ENCODE measurements at places on chromosomes 4 and X.

- no peak for DNase-seq
These were observed 45.9 kb downstream of the ZFYVE28 start for GRCh38 chr4:2372488-2373030.

DNA sequence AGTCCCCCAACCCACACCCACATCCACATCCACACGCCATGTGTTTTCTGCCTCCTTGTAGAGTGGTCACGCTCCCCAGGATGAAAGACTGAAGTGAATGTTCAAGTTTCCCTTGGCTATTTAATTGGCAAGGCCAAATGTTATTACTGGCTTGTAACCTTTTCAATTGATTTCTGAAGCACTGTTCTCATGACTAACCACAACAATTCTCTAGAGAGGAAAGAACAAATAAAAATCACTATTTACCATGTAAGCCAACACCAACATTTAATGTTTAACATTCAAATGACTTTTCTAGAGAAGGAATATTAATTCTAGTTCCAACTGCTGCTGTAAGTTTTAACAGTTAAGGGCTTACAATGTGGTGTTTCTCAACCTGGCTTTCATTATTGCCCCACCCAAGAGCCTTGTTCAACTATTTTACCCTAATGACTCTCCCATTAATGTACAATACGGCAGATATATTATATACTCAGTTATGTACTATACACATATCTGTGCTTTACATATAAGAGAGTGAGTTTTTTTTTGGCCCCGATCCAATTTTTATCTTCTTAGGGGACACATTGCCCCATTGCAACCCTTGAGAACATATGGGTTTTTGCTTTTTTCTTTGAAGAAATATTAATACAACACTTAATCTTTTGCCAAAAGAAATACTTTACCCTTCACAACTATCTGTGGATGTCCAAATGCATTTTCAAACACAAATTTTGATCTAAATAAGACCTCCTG is 46.5 kb downstream of the RELL1 start:
- no peak for DNase-seq

GRCh38 chr4:88803600-88804096 is 106.0 kb upstream of the NAP1L5 start:
- DNase-seq, result peak; percentile 55

- no peak for DNase-seq
These were observed 25.7 kb downstream of the MAPK10 start for GRCh38 chr4:86334020-86334750.

DNA sequence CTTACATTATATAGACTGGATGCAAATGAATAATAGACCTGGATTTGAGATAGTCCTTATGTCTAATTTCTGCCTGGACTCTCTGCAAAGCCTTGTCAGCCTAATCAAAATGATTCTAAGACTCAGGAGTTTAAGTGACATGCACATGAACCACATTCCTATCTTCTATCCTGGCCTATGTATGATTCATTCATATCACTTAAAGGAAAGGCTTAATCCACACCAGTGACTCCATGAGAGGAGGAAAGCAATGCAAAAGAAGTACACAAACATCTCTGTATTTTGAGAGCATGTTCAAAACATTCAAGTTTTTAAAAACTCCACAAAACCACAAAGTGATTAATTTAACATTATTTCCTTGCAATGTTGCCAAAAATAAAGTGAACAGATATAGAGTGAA is 14.6 kb downstream of the AMOT start:
- DNase-seq, result no peak

- no peak for DNase-seq
These were observed 33.1 kb upstream of the ANK2 start for GRCh38 chr4:113016377-113016776.

GRCh38 chrX:111483135-111483534 is 28.3 kb upstream of the SERTM2 start:
- DNase-seq, result no peak

GRCh38 chr4:85218756-85219155 is 252.3 kb upstream of the WDFY3 start:
- DNase-seq, result no peak

DNA sequence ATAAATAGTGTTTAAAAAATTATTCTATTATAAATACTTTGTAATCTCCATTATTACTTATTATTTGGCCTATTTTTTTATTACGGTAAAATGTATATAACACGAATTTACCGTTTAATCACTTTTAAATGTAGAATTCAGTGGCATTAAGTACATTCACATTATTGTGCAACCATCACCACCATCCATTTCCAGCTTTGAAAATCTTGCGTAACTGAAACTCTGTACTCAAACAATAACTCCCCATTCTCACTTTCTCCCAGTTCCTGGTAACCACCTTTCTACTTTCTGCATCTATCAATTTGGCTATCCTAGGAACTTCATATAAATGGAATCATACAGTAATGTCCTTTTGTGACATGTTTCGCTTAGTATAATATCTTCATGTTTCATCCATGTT is 45.7 kb downstream of the PASD1 start:
- DNase-seq, result no peak

DNA sequence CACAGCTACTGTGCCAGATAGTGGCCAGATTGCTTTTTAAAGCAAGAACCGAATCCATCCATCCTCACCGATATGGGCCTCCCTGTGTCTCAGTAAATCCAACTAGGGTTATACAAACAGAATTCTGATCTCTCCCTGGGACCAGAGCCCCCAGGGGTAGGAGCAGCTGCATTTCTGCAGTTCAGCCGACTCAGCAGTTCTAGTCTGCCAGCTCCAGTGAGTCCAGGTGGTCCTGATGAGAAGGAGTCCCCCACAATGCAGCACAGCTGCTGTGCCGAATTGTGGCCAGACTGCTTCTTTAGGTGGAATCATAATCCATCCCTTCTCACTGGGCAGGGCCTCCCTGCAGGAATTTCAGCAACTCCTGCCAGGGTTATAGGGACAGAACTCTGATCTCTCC is 532.9 kb downstream of the ACTRT1 start:
- no peak for DNase-seq

GRCh38 chr4:60396341-60397049 is 803.6 kb upstream of the ADGRL3 start:
- no peak for DNase-seq

- DNase-seq, result no peak
These were observed 50.1 kb upstream of the CDKN2AIP start for GRCh38 chr4:183394166-183394951.

GRCh38 chrX:122666601-122667000 is 517.5 kb upstream of the GRIA3 start:
- DNase-seq, result no peak

DNA sequence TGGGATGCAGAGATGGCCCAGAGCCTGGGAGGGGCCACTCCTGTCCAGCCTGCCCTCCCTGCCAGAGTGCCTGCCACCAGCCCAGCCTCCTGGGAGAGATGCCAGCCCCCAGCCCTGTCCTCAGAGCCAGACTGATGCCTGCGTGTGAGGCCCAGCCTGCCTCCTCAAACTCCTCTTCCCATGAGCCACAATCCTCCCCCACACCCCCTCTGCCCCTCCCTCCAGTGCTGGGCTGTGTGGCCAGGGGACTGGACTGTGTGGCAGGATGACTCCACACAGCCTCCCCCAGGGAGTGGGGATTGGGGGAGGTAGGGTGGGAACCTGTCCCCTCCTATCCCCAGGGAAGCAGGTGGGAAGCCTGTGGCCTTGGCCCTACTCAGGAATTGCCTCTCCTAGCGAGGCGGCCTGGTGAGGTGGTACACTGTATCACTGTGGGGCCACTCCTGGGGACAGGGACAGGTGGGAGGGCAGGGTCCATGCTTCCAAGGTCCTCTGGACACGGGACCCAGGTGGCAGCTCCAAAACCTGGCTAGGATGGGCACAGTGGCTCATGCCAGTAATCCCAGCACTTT is 4.3 kb upstream of the SH3BP2 start:
- peak; percentile 60 for DNase-seq

DNA sequence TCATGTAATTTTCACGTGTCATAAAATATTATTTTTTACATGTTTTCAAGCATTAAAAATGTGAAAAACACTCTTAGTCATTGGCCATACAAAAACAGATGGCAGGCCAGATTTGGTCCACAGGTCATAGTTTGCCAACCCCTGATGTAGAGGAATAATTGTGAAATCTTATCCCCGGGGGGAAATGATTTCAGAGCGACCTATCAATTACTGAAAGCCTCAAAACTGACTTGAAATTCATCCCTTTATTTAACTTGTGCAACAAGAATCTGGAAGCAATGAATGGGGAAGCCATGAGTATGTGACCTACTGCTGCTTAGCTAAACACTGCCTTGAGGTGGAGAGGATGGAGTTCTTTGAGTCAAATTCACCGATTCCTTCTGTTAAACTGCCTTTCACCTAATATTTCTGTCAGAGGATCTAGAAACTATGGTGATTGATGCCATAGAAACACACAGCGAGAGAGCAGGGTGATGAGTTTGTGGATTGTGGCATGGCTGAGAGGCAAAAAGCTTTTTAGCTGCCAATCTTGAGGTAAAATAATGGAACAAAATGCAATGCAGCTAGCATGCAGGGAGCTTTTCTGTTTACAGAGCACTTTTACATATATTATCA is 30.3 kb upstream of the BRS3 start:
- no peak for DNase-seq

DNA sequence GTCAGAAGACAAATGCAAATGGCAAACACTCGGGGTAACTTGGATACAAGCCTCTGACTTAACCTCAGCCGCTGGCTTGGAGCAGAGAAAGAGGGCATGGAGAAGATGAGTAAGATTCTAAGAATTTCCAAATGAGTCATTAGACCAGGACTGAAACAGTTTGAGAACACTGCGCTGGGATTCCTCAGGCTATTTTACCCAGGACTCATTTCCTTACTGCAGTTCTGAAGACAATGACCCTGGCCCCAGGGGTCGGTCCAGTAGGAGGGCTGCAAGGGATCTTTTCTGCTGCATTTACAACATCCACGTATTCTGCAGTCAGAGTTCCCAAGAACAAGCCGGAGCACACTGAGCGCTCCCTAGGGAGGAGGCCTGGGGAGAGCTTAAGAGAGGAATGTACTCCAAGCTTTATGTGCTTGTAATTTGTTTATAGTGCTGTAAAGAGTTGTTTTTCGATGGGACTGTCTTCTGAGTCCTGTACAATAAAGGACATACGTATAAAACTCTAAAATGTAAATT is 27.3 kb upstream of the SORBS2 start:
- peak; percentile 95 for DNase-seq

DNA sequence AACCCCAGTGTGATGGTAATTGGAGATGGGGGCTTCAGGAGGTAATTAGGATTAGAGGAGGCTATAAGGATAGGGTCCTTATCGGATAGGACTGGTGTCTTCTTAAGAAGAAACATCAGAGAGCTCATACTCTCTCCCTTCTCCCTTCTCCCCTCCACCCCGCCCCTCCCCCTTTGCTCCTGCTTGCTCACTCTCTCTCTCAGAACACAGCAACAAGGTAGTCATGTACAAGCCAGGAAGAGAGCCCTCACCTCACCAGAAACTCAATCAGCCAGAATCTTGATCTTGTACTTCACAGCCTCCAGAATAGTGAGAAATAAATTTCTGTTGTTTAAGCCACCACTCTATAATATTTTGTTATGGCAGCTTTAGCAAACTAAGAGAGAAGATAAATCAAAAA is 4.5 kb downstream of the DDX60L start:
- peak; percentile 5 for DNase-seq

DNA sequence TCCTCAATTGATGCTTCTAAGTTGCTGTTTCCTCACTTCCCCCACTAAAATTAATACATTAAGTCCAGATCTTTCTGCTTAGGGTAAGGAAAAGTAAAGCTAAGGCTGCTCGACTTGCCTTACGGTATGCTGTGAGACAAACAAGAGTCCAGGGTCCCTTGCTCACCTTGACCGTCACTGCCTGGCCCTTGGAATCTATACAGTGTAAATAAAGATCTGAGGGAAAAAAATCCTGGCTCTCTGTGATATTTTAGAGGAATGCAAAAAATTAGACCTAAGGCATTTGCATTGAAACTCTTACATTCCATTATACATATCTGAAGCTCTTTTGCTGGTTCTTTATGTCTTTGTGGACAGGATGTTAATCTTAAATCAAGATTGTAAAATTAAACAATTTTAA is 129.6 kb upstream of the HCCS start:
- no peak for DNase-seq

- peak; percentile 31 for DNase-seq
These were observed 3.4 kb downstream of the KIT start for GRCh38 chr4:54661169-54661568.

- no peak for DNase-seq
These were observed 626.5 kb upstream of the CPEB2 start for GRCh38 chr4:14375816-14376215.

DNA sequence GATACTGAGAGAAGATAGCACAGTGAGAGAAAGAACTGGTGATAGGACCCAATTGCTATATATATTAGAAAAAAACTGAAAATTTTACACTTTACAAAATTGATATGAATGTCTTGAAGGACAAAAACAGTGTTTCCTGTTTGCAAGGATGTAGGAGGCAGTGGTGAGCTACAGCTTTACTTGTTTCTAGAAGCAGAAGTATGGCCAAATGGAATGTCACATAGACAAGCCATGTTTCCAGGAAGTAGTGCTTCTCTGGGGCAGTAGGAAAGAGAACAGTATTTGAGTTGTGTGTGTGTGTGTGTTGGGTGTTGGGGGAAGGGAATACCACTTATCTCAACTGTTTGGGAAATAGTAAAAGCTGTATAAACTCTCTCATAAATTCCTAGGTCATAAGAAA is 60.9 kb upstream of the IBSP start:
- DNase-seq, result no peak

DNA sequence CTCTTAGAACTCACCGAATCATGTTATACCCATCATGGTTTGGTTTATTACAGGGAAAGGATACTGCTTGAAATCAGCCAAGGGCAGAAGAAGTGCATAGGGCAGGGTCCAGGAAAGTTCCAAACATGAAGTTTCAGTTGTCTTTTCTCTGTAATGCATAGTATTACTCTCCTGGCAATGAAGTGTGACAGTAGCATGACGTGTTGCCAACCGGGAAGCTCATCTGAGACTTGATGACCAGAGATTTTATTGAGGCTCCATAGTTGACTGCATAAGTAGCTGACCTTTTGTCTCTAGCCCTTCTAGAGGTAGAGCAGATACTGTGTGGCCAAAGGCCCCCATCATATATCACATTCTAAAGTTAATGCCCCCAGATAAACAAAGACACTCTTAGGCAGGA is 72.1 kb downstream of the BEND4 start:
- DNase-seq, result no peak

GRCh38 chrX:20378233-20378920 is 111.7 kb upstream of the RPS6KA3 start:
- DNase-seq, result peak; percentile 63

GRCh38 chr4:74338792-74339333 is 26.1 kb upstream of the EREG start:
- no peak for DNase-seq

GRCh38 chr4:86586626-86587380 is 7.3 kb upstream of the PTPN13 start:
- no peak for DNase-seq

GRCh38 chrX:106935175-106935574 is 15.0 kb downstream of the CLDN2 start:
- no peak for DNase-seq
